ENCODE measurements at places on chromosomes 13 and 19.

DNA sequence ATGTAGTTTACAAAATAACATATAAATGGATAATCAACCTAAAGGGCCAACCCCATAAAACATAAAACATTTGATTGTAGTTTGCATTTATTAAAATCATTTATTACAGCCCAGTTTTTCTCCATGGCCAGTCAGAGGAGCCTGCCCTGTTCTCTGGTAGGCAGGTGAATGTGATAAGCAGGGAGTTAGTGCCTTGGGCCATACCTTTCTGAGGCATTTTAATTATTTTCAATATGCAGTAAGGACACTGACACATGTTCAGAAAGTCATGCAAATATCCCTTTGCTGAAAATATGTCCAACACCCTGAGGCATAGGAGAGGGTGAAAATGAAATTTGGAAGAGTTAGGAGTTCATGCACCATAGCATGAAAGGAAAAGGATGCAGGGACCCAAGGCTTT lies 242.6 kb upstream of the EDNRB start:
- no peak for DNase-seq

- no peak for DNase-seq
These were observed 954 bp upstream of the STK24 start for GRCh38 chr13:98577836-98578285.

- DNase-seq, result no peak
These were observed 61.2 kb downstream of the CCDC70 start for GRCh38 chr13:51922771-51923480.

DNA sequence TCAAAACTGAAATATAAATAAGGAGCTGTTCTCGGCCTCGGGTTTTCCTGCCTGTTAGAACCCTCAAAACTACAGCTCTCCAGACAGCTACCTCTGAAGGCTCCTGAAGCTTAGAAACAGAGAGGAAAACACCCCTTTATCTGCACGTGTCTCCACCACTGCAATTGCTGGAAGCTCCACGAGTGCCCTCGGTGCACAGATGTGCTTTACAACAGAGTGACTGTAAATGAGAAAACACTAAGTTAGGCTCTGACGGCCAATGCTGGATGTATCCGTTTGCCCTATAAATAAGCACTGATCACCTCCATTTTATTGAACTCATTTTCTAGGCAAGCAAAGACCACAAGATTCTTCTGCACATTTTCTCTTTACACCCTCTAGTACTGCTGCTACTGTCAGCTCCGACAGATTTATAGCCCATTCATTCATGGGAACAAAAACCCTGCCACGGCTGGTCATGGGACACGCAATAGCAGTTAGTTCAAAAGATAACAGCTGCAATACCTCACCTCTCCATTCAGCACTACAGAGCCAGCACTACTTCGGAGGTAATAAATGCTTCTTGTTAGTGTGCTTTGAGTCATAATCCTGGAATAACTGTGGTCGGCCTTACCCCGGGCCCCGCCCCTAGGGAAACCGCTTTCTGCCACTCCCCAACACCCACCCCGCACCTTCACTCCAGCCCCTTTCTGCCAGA lies 241.1 kb upstream of the ZNF507 start:
- no peak for DNase-seq

GRCh38 chr19:51026554-51026831 lies at the start of gene KLK11:
KLK11 (minus strand) TSS chr19:51026616; CDS start chr19:51025631, 985 bp downstream.
- DNase-seq, result no peak

DNA sequence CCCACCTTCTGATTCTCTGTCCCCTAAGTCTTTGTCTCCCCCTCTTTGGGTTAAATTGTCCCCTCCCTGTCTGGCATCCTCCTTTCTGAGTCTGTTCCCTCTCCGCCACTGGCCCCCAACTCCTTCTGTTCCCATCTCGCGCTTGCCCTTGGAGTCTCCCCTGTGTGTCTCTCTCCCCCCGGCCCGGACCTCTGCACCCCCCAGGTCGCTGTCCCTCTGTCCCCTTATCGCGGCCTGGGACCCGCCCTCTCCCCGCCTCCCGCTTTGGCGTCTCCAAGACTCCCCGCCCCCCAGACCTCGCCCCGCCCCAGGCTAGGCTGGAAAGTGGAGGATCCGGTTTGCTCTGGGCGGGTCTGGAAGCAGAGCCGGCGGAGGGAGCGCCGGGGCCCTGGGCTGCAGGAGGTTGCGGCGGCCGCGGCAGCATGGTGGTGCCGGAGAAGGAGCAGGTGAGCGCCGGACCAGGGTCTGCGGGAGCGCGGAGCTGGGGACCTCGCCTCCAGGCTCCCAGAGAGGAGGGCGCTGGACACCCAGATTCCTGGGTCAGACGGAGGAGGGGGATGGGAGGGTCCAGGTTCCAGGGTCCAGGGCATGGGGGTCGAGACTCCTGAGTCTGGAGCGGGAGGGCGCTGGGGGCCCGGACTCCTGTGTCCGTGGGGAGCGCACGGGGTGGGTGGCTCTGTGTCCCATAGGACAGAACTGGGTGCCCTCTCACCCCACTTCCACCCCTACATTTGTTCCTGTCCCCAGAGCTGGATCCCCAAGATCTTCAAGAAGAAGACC lies at the start of gene TRPM4:
TRPM4 (plus strand) TSS at position 348 of the 780 bp plus-strand sequence; CDS start at position 423, 75 bp downstream.
- DNase-seq, result no peak

DNA sequence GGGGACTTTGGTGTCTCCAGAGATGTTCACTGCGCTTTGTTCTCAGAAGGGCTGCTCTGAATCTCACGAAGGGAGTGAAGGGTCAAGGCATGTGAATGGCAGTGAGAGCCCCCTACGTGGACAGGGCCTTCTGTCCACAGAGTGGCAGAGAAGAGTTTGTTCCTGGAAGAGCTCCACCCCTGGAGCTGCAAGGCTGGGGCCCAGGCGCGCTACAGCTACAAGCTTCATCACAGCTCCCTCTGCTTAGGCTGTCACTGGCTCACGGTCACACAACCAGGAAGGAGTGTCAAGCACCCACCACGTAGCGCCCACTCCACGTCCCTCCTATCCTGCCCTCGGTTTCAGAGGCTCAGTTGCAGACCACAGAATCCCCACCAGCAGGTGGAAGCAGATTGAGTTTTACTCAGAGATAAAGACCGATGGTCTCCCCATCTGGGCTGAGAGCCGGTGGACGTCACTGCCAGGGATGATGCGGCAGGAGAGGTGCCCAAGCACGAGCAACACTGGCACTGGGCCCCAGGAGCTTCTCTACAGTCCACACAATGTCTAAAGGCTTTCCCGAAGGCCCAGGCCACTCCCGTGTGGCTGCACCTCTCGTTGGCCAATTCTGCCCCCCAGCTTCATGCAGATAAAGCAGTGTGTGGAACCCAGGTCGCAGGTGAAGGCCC lies 23.0 kb upstream of the TFDP1 start:
- DNase-seq, result no peak

DNA sequence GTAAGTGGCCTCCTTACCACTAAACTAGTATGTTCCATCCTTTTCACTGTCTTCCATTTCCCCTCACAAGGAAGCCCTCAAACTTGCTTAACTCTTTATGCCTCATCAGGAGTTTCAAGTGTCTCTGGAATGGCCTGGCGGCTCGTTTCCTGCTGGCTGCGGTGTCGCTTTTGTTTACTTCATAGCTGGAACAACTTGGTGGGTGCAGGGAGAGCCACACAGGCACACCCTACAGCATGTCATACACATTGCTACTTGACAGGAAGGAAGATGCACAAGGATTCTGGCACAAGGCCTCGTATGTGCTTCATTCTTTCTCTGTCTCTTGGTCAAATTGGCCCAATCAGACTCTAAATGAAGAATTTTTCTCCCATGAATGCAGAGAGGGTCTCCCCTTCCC lies 488.3 kb downstream of the FOXO1 start:
- DNase-seq, result no peak

GRCh38 chr13:79034341-79034740 lies 371.7 kb downstream of the RBM26 start:
- DNase-seq, result no peak

GRCh38 chr13:70905035-70905434 lies 796.8 kb upstream of the KLHL1 start:
- no peak for DNase-seq

- DNase-seq, result peak; percentile 78
These were observed at the start of gene FLT3LG for GRCh38 chr19:49473868-49474541. FLT3LG (plus strand) TSS chr19:49474215; CDS start chr19:49474640, 425 bp downstream.

- DNase-seq, result peak; percentile 86
These were observed 4.2 kb upstream of the RPL18A start for GRCh38 chr19:17855280-17856152.

DNA sequence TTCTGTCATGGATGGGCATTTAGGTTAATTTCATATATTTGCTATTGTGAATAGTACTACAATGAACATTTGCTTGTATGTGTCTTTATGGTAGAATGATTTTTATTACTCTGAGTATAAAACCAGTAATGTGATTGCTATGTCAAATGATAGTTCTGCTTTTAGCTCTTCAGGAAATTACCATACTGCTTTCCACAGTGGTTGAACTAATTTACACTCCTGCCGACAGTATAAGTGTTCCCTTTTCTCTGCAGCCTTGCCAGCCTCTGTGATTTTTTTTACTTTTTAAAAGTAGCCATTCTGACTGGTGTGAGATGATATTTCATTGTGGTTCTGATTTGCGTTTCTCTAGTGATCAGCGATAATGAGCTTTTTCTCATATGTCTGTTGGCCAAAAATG lies 6.5 kb downstream of the SIGLEC7 start:
- DNase-seq, result no peak

DNA sequence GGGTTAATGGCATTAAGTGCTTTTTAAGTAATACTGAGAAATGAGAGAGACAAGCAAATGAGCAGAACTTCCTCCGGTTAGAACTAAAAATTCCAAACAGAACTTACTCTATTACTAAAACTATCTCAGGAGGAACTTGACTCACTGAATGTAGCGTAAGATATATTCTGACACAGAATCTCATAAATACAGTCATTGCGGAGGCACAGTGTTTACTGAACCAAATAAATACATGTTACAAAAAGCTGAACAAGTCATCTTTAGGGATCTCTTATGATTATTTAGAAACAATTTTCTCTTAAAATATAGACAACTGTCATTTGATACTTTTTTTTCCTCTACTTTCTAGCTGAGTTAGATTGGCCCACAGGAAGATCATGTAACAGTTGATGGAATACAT lies 283.1 kb downstream of the KLF12 start:
- DNase-seq, result no peak

- DNase-seq, result no peak
These were observed 48.7 kb downstream of the ESD start for GRCh38 chr13:46748300-46748699.

- no peak for DNase-seq
These were observed 50.5 kb downstream of the RFC3 start for GRCh38 chr13:33868343-33868994.

DNA sequence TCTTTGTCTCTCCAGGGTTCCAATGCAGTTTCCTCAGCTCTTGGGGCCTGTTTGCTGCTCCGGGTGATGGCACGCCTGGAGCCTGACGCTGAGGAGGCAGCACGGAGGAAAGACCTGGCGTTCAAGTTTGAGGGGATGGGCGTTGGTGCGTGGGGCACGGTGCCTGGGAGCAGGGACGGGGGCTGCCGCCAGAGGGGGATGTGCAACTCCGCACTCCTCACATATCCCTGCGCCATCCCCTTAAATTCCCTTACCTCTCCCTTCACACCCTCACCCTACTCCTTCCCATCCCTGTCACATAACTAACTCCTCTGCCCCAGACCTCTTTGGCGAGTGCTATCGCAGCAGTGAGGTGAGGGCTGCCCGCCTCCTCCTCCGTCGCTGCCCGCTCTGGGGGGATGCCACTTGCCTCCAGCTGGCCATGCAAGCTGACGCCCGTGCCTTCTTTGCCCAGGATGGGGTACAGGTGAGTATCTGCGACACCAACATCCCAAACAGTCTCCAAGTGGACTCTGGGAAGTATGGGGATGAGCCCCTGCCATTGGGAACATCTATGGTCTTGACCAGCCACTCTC lies 31.1 kb downstream of the TRPM4 start:
- DNase-seq, result no peak

Data from stimulated activated CD8-positive, alpha-beta memory T cell treated with anti-CD3 and anti-CD28 coated beads, Interleukin-7, amount 100 ng/mL, for 1 hour (primary cell).